Activated CD8-positive, alpha-beta memory T cell treated with anti-CD3 and anti-CD28 coated beads for 24 hours (primary cell): ENCODE measurements at places on chromosomes 3 and 15.

DNA sequence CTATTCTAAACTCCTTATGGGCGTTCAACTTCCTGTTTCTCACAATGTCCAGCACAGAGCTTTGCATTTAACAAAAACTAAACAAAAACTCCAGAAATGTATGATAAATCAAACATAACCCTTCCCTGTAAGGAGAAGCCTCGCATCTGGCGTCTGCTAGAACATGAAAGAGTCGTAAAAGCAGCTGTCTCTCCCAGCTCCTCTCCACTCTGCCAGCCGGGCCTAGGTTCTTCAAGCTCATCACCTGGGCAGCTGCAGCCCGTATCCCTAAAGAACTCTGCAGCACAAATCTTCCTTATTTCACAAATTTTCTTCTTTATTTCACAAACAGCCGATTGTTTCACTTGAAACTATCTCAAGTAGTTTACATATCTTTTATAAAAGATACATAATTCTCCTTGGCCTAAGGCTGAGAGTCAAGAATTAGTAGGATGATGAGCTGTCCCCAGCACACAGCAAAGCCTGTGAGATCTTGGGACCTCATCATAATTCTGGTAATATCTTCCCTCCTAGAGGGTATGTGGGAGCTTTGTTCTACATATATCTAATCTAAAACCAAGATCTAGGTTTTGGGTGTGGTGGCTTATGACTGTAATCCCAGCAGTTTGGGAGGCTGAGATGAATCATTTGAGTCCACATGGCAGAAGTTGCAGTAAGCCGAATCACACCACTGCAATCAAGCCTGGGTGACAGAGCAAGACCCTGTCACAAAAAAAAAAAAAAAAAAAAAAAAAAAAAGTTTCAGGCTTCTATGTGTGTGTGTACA is 35.3 kb downstream of the ANXA2 start:
- DNase-seq: no peak

DNA sequence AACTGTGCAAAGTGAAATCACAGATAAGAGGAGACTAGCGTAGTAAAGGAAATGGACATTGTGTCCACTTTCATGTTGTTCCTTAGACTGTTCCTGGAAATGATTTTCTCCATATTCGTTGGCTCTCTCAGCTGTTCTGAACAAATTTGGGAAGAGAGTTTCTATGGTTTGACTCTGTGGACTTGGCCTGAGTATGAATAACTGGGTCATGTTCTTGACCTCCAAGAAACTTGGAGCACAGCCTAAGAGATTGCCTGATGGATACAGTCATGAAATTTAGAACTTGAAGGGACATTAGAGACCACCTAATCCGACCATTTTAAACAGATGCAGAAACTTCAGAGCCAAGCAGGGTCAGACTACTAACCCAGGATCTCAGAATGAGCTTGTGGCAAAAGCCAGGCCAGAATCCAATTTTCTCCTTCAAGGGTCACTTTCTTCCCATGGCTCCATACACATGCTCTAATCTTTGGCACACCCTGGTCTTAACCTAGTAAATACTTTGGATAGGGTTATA is 430.4 kb downstream of the RBMS3 start:
- no peak for DNase-seq

DNA sequence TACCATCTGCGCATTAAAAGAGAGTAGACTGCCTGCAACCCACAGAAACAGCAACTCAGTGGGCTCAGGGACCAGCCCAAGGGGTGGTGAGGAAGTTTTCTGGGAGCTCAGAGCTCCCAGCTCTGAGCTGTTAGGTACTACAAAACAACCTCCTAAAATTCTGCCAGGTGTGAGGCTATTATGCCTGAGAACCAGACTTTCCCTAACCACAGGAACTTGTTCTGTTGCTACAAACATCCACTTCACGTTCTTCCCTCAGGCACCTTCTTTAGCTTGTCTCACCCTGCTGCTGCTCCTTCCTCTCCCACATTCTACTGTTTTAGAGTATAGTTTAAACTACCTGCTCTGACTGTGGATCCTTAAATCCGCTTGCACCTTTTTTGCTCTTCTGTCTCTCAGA is 399.4 kb downstream of the ROBO1 start:
- no peak for DNase-seq

DNA sequence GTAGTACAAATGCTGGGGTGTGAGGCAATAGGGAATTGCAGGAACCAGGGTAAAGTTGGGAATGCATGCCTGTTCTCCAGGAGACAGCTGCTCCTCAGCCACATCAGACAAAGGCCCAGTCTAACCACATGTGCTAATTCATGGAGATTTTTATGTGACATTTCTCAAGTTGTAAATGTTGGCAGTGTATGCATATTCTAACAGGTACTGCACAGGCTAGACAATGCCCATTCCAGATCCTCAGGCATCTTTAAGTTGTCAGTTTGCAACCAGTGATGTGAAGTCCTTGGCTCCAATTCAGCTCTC is 84.9 kb downstream of the EEFSEC start:
- no peak for DNase-seq

DNA sequence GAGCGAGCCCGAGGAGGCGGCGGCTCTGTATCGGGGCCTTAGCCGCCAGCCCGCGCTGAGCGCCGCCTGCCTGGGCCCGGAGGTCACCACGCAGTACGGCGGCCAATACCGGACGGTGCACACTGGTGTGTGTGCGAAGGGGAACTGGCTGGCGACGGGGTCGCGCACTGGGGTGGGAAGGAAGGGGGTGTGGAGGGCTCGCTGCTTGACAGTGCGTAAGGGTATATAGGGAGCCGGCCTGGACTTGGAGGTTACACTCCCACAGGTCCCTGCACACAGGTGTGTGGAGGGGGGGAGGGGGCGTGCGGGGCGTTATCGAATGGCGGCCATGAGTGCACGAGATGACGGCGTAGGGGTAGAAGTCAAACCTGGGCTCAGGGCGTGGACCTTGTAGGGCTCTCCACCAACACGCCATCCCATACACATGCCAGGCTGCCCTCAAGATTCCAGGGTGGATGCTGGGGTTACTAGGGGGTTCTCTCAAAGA is 389 bp downstream of the APEH start:
- DNase-seq: no peak

DNA sequence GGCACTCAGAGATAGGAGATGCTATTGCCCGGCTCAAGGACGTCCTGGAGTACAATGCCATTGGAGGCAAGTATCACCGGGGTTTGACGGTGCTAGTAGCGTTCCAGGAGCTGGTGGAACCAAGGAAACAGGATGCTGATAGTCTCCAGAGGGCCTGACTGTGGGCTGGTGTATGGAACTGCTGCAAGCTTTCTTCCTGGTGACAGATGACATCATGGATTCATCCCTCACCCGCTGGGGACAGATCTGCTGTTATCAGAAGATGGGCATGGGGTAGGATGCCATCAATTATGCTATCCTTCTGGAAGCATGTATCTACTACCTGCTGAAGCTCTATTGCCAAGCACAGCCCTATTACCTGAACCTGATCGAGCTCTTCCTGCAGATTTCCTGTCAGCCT is 26.4 kb downstream of the BCL2A1 start:
- no peak for DNase-seq

DNA sequence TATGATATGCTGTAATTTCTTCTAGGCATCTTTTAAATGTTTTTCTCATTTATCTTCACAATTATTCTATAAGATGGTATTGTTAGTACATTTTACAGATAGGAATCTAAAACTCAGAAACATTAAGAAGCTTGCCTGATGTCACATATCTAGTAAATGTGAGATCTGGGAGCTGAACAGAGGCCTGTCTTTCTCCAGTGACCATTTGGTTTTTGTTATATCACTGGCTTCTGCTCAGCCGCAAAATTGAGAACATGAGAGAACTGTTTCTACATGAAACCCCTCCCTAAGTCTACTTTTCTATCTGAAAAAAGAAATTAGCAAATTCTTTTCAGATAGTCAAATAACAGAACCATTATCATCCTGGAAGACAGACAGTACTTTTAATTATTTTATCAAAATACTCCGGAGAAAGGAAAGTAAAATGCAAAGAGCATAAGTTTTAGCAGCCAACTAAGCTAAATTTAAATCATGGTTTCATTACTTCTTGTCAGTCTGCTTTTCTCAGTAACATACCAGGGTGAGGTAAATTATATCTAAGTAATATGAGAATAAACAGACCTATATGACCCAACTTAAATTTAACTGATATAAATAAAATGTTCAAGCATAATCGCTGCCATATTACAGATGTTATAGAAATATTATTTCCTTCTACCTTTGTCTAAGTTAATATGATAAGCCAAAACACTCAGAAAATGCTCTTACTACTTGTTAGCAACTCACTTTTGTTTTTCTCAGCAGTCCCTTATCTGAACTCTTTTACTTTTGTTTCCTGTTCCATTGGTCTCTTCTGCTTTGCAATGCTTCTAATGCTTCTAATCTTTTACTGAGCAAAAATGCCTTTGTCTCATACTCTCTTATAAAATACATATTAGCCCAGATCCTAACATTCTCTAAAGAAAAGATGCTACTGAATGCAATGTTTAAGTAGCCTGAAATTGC is 68.0 kb upstream of the MBNL1 start:
- no peak for DNase-seq

DNA sequence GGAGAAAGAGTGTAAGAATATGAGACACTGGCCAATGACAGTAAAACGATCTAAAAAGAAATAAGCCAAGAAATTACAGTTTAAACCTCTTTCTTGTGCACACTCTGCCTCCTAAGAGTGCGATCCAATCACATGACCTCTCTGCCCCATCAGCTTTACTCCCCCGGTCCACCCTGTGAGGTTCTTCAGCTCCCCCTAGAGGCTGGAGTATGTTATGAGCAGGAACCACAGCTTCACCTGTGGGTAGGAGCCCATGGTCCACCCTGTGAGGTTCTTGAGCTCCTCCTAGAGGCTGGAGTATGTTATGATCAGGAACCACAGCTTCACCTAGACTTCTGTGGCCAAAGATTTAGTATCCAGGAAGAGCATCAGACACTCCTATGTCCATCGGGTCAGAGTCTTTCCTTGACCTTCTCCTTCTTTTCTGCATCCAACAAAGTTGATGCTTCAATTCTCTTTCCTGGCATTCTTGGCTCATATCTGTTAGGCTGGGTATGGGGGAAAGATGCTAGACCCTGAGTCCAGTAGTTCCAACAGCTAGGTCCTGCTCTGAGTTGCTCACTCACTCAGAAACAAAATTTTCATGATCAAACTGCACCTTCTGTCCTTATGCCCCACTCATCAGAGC is 164.0 kb downstream of the MINAR1 start:
- no peak for DNase-seq

DNA sequence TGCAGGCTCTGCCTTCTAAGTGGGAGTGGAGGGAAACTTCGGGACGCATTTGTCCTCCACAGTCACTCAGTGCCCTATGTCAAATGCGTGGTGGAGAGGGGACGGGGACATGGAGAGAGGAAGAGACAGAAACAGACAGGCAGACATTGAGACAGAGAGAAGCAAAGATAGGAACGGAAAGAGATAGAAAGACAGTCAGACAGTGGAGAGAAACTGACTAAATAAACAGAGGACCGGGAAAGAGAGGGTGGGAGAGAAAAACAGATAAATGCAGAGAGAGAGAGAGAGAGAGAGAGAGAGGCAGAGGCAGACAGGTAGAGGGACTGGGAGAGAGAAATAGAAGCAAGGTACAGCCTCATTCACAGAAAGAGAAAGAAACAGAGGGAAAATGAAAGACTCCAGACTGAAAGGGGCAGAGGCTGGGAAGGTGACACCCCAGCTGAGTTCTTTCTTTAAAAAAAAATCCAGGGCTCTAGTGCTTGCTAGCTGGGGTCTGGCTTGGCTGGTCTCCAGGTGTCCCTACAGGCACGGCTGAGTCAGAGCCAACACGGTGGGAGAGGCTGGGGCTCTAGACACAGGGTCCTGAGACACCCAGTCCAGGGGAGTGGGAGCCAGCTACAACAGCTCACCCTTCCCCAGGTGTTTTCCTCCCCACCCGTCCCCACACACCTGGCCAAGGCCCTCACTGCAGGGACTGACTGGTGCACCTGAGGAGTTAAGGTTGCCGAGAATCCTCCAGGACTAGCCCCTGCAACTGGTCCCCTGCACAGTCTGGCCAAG is 506.1 kb upstream of the PROK2 start:
- no peak for DNase-seq

GRCh38 chr15:65641768-65642475 is 20.2 kb downstream of the SLC24A1 start:
- DNase-seq: no peak

DNA sequence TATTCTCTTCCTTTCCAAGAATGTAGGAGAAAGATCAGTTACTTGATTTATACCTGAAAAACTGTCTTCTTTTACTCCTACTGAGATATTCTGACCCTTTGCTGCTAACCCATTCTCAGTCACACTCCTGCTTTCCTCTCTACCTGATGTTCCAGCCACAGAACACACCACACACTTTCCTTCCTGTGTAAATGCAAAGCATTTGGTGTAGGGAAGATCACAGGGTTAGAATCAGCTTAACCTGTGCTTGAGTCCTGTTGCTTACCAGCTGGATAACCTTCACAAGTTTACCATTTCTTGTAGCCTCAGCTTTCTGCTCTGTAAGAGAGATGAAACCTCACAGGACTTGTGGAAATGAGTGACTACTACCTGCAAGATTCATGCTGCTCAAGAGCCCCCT is 489.8 kb upstream of the GOLIM4 start:
- no peak for DNase-seq

DNA sequence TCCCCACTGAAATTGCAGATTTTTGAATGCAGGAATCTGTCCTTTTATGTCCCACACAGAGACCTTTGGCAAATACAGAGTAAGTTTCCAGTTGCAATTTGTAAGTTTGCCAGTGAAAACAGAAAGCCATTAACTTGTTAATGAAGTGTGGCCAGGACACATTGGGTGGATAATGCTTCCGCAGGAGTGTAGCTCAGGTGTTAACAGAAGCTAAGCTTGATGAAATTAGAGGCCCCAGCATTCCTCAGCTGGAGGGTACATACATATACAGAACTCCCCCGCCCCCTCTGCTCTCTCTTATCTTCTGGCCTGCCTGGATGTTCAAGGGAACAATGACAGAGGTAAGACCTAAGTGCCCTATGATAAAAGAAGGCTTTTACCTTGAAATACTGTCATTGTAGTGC is 8.1 kb upstream of the LRRC2 start:
- DNase-seq: no peak

GRCh38 chr3:114973536-114973935 is 173.6 kb downstream of the ZBTB20 start:
- DNase-seq: no peak

- DNase-seq: no peak
These were observed 96.3 kb upstream of the HERC1 start for GRCh38 chr15:63930034-63930433.

DNA sequence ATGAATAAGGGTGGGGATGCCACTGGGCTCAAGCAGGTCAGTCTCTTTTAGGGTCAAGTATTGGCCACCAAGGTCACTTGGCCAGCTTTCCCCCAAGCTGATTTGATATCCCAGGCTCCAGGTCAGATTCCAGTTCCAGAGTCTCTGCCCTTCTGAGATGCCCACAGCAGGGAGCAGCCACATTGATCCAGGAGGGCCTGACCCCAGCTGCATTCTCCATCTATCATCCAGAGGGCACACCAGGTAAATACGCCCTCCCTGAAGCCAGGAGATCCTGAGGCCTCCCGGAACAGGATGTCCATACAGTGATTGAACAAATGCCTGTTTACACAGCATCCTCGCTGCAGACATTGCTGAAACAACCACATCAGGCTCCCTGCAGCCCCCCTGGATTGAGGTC is 264.6 kb upstream of the TLE3 start:
- DNase-seq: peak; percentile 52
